ENCODE measurements at places on chromosomes 7 and 10.

GRCh38 chr10:97921581-97922021 is 72.0 kb downstream of the GOLGA7B start:
- DNase-seq, result no peak

DNA sequence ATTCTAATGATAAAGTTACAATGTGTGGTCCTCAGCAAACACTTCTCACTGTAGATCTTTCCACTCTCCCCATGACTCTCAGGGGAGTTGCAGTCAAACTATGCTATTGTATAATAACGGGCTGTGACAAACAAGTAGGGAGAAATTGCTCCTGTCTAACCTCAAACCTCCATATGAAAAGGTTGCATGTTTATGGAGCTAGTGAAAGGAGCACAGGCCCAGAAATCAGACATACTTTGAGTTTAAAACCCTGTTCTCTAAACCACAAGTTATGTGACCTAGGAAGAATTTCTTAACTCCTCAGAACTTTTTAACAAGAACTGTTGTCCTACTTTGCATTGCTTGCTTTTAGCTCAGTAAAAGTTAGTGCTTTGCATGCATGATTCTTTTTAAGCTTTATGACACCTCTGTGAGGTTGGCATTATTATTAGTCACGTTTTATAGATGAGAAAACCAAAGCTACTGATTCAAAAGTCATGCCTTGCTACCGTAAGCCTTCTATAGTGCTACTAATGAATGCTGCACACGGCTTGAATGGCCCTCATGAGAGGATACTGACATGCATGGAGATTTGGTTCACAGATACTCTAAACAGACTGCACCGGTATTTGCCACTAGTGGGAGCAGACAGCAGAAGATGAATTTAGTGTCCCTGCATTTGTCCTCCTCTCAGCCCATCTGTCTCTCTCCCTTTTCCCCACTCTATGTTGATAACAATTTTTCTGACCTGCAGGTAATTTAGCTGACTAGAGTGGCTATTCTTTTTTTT is 129.5 kb upstream of the PCGF5 start:
- no peak for DNase-seq

- DNase-seq, result no peak
Measured at GRCh38 chr10:94632954-94633353, 50.6 kb upstream of the CYP2C18 start.

DNA sequence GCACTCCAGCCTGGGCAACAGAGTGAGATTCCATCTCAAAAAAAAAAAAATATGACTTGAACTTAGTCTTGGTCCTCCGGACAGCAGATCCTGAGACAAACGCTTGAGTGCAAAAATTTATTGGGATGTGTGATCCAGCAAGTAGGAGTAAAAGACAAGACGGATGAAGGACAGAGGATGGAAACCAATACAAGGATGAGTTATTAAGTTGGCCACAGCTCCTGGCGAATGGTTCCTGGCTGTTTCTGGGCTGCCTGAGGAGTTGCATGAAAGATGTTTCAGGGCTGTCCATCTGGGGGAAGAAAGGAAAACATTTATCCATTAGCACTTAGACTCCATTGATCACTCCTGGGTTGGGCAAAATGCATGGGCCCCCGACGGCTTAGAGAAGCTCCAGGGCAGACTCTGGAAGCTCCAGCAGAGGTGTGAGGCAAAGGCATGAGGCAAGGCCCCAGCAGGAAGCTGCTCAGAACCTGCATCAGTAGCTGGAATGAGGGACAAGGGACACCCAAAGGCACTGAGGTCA is 98.3 kb upstream of the ZNF438 start:
- DNase-seq, result no peak

GRCh38 chr10:114103284-114103683 is 59.6 kb downstream of the ADRB1 start:
- no peak for DNase-seq

GRCh38 chr7:140623980-140624379 is 16.6 kb downstream of the DENND2A start:
- no peak for DNase-seq

DNA sequence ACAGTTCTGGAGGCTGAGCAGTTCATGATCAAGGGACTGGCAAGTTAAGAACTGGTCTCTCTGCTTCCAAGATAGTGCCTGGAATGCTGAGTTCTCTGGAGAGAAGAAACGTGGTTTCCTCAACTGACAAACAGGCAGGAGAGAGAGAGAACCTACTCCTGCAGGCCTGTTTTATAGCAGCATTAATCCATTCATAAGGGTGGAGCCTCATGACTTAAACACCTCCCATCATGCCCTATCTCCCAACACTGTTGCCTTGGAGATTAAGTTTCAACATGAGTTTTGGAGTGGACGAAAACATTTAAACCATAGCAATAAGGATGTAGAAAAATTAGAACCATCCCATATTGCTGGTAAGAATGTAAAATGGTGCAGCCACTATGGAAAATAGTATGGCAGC is 32.3 kb upstream of the IMMP2L start:
- no peak for DNase-seq

GRCh38 chr10:35339942-35340341 is 3.6 kb downstream of the CCNY start:
- no peak for DNase-seq

DNA sequence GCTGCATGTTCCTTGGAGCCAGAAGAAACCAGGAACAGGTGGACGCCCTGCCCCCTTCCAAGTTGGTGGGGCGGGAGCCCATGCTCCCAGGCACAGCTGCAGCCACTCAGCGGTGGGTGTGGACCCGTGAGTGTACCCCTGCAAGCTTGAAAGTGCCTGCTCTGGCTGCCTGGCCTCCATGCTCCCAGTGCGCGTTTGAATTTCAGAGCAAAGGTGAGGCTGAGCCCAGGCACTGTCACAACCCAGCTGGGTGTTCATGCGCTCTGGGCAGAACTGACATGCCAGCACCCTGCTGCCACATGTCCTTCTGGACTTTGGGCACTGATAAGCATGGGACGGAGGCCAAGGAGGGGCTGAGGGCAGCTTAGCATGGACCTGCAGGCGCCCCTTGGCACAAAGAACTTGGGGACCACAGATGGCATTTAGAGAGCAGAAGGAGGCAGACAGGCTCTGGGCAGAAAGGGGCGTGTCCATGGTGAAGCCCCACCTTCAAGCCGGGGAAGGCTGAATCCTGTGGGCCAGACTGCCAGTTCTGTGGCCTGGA is 402.0 kb upstream of the NRG3 start:
- no peak for DNase-seq

- no peak for DNase-seq
Measured at GRCh38 chr10:5504146-5505072, 5.0 kb upstream of the CALML5 start.

Measured in T1000 (cell line).